ENCODE measurements at places on chromosomes 3 and 15.

- DNase-seq: no peak
These were observed 187.8 kb downstream of the UBE3A start for GRCh38 chr15:25250906-25251622.

- no peak for DNase-seq
These were observed 121.9 kb upstream of the DPH6 start for GRCh38 chr15:35667908-35668307.

- no peak for DNase-seq
These were observed 36.1 kb downstream of the KLHL25 start for GRCh38 chr15:85758655-85758978.

DNA sequence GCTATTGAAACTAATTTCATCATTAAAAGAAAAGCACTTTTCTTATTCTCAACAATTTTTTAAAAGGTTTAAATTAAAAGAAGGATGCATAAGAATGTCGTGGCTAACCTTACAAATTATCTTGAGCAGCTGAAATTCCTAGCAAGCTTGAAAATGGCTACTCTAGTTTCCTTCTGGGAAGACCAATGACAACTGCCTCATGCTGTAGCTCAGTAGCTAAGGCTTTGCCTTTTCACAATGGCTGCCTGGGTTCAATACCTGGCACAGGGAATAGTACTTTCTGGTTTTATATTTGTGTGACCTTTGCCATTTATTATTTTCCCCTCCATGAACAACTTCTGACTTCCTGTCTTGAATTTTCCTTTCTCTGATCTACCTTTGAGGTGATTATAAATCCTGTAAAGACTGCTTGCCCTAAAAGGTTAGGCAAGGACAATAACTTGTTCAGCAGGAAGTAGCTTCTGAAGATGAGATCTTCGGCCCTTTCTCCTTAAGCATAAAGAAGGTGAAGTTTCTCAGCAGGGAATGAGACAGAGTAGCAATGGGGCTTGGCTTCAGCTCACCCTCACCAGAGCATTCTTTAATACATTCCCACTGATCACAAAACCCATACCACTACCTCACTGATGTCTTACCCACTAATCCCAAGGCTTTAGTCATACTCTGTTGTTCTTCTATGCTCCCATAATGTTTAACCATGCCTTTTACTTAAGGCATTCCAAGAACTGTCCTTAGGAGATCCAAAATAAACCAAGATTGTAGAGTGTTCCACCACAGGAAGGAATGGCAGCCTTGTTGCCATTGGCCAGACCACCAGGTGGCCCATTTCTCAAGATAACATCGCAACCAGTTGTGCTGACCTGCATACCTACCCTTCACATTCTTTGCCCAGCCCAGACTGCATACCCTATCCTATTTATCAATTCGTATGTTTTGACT, 276.8 kb downstream of the ULK4 start:
- no peak for DNase-seq

GRCh38 chr3:37646865-37647264, 214.8 kb upstream of the CTDSPL start:
- DNase-seq: no peak

Measured in lower leg skin (tissue), 4 donors.